ENCODE measurements at places on chromosomes 6 and 20. TPM values are rescaled to one million over a fixed set of nuclear protein-coding genes. Genes with fewer than 3 reads are reported as not detected.

The MLN gene
- total RNA-seq, result not detected

The CD40 gene
- total RNA-seq, result not detected

The LY6G6D gene
- not detected for total RNA-seq

- DNase-seq, result no peak
These were observed 477.2 kb downstream of the EYS start for GRCh38 chr6:65229825-65230224.

DNA sequence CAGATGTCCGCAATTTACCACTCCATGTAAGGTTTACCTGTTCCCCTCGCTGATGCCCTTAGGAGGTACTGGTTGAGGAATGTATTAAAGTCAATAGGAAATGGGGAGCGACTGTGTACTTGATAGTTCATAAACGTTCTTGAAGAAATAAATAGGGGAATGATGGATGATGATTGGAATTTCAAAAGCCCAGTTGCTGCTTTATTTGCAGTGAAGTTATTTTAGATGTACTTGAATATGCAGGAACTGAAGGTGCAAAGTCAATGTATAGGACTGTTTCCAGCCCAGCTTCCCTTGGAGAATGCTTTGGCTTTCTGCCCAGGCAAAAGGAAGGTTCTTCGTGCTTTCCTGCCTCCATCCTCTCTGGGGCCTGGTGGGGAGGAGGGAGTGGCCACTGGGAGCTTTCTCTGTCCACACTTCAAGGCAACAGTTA lies 19.8 kb downstream of the ADGRF5 start:
- no peak for DNase-seq

DNA sequence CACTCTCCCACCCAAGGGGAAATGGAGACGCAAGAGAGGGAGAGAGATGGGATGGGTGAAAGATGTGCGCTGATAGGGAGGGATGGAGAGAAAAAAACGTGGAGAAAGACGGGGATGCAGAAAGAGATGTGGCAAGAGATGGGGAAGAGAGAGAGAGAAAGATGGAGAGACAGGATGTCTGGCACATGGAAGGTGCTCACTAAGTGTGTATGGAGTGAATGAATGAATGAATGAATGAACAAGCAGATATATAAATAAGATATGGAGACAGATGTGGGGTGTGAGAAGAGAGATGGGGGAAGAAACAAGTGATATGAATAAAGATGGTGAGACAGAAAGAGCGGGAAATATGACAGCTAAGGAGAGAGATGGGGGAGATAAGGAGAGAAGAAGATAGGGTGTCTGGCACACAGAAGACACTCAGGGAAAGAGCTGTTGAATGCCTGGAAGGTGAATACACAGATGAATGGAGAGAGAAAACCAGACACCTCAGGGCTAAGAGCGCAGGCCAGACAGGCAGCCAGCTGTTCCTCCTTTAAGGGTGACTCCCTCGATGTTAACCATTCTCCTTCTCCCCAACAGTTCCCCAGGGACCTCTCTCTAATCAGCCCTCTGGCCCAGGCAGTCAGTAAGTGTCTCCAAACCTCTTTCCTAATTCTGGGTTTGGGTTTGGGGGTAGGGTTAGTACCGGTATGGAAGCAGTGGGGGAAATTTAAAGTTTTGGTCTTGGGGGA lies 754 bp downstream of the TNF start:
- DNase-seq, result no peak

GRCh38 chr20:51092338-51092737 lies 69.4 kb upstream of the KCNG1 start:
- no peak for DNase-seq

DNA sequence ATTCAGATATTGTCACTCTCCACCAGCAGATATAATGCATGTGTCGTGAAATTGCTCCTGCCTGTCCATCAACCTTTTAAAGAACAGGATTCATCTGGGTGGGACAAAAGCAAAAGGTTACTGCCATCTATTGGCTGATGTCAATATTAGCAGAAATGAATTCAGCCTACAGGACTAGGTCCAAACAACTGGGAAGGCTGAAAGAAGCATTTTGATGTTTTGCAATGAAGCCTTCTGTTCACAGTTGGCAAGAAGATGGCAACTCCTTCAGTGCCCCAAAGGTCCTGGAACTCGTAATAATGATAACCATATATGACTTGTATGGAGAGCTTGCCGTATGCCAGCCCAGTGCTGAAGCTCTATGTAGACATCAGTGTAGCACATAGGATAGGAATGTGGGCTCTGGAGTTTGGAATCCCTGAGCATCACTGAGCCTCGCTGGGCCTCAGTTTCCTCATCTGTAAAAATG lies 7.5 kb downstream of the BCAS1 start:
- peak; percentile 39 for DNase-seq

- DNase-seq, result peak; percentile 92
These were observed 277.3 kb upstream of the PRND start for GRCh38 chr20:4444404-4444803.

GRCh38 chr6:57127763-57128162 lies 37.8 kb downstream of the ZNF451 start:
- no peak for DNase-seq
